ENCODE measurements at places on chromosomes 1 and 21. TPM values are rescaled to one million over a fixed set of nuclear protein-coding genes. Genes with fewer than 3 reads are reported as not detected.

Gene AADACL4
- not detected for total RNA-seq

Gene AMY1A
- not detected for total RNA-seq

Gene MPL
- 0.54 TPM for total RNA-seq

DNA sequence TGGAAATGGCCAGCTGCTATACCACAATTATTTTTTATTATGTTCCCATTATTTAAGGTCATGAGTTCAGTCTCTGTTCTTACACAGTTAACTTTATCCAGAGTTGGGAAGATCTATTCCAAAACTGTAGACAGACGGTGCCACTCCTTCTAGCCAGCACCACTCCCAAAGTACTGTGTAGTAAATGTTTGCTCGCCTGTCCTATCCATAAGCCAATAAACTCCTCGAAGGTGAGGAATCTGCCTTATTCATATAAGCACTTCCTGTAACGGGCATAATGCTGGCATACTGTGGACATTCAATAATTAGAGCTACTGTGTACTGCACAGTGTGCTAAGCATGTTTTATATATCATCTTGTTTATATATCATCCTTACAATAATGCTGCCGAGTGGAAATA is 26.1 kb upstream of the STMN1 start:
- no peak for DNase-seq

- no peak for DNase-seq
Observed at GRCh38 chr21:31898933-31899630, 26.3 kb downstream of the HUNK start.

GRCh38 chr21:29258626-29259338 is 39.9 kb upstream of the BACH1 start:
- DNase-seq, result no peak

DNA sequence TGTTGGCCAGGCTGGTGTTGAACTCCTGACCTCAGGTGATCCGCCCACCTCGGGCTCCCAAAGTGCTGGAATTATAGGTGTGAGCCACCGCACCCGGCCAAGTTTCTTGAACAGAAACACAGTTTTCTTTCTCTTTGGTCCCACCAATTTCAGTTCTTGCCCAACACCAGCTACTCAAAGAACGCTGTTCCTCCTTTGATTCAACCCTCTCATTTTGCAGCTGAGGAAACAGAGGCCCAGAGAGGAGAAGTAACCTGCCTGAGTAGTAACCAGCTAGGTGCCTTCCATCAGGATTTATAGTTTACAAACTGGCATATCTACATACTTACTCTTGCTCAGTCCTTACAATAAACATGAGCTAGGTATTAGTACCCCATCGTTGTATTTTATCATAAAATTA is 119.9 kb downstream of the SYF2 start:
- DNase-seq, result no peak

- no peak for DNase-seq
Observed at GRCh38 chr1:111183308-111184069, 17.0 kb downstream of the DENND2D start.

DNA sequence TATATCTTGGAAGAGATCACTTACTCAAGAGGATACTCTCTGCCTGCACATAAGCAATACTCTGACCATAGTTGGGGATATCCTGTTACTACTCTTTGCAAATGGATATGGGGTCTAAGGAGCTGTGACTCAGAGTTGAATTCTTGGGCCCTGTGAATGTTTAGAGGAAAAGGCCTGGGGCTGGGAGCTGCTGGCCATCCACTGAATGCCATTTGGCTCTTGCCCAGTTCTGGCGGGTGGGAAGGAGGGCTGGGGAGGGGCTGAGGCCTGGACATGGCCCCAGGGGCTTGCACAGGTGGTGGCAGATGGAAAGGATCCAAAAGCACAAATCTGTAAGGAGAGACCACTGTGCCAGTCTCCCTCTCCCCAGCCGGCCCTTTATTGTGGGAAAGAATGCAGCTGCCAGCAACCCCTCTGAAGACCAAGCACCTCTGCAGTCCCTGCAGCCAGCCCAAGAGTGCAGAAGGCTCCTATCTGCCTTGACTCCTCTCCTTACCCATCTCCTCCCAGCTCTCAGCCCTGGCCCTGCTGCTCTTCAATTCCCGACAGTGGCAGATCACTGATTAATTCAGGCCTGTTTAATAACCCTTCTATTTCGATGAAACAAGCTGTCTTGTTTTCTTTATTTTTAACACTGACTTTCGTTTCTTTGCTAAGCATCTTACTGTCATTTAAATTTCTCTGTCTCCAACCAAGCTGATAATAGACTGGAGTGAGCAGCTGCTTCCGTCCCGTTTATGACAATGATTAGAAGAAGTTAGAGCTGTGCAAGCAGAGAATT is 12.1 kb downstream of the PLXNA2 start:
- DNase-seq, result no peak

GRCh38 chr1:29390075-29390474 is 153.8 kb downstream of the PTPRU start:
- no peak for DNase-seq
